ENCODE measurements at places on chromosomes 6 and 20. TPM values are rescaled to one million over a fixed set of nuclear protein-coding genes. Genes with fewer than 3 reads are reported as not detected.
A peak's percentile ranks its signal among the peaks of the same experiment; 100 is the strongest.

Gene SULF2
- 82.0 TPM for total RNA-seq

Gene NECAB3
- 142 TPM for total RNA-seq

DNA sequence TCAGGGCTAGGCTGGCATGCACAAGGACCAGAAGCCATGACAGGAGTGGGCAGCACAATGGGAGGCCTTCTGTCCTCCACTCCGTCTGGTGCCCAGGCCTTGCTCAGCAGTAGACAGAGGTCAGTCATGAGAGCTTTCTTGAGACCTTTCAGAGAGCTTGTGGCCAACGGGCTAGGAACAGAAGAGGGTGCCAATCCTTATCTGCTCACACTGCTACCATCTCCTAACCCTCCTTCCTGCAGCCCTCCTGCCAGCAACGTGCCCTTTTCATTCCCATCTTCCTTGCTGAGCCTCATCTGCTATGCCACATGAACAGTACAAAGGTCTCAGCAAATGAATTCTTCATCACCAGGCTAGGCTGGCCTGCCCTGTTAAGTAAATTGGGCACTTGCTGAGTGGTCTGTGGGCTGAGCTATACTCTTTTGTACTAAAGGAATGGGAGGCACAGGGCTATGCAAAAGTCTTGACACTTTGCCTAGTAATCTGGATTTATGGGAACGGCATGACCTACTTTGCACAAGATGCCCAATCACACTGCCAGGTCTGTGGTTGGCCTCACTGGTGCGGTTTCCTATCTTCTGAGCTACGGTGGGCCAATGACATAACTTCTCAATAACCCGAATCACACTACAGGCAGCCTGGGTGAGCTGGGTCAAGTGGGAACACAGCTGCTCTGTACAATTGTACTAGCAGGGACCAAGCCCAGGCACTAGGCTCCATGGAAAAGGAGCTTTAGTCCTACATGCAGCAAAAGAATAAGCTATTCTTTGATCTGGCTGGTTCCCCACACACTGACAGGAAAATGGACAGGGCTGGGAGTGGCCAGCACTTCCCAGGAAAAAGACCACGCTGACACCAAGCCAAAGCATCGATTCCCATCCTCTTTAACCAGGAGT, 47.8 kb downstream of the ELOVL5 start:
- H3K27me3 ChIP-seq = no peaks in the 10 kb centered on the region
- peaks cover 20% of the 10 kb centered on the region for H3K4me1 ChIP-seq
- H3K36me3 ChIP-seq = no peaks in the 10 kb centered on the region
- H3K27ac ChIP-seq = peak overlapping the region; percentile 31
- peak; percentile 41 for DNase-seq

- H3K36me3 ChIP-seq = no peaks in the 10 kb centered on the region
- H3K4me3 ChIP-seq = no peak overlapping the region
- no peaks in the 10 kb centered on the region for H3K4me1 ChIP-seq
These were observed 306.3 kb downstream of the PHF3 start for GRCh38 chr6:63941747-63942470.

DNA sequence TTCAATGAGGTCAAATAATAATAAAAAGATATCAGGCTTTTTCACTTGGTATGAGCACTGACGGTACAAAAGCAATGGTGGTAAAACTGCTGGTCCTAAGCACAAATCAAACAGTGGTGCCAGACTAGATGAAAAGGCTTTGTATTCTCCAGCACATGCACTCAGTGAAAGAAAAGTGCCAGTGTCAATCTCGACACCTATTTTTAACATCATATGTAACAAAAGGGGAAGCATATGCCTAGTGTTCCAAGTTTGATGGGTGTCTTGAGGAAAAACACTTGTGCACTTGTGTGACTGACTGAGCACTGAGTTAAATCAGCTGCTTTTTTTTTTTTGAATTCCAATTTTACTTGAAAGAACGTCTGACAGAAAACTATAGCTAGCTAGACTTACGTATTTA, 27.3 kb downstream of the MED23 start:
- no peaks in the 10 kb centered on the region for H3K27me3 ChIP-seq
- DNase-seq = no peak

Gene FAM83C
- total RNA-seq = 0.28 TPM

All from prostate gland (tissue), 2 donors.